ENCODE measurements at places on chromosomes 12 and 14.

DNA sequence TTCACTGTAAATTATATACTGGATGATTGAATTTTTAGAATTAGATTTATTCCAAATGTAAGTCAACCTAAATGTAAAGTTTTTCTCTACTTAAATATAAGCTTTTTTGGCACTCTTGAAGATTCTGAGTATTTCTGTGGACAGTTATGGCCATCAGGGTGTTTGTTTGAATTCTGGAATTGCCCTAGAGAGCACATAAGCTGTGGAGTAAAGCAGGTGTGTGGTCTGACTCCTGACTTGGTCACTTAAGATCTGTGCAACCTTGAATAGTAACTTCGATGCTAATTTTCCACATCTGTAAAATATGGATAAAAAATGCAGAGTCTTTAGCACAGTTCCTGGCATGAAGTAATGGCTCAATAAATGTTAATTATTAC, 64.4 kb downstream of the FUT8 start:
- no peak for DNase-seq

DNA sequence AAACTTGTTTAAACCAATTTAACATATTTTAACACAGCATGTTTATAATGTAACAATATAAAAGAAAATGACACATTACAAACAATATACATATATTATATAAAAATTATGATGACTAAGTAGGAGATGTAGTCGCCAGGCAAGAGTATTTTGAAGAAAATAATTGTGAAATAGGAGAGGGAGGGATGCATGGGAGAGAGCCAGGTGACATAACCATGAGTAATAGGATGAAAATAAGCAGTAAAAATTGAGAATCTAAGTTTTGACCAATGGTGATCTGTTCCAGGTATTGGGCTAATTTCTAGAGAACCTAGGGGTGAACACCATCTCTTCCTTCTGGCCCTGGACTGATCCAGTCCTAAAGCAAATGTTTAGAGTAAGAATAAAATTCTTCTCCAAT, 315.2 kb upstream of the G2E3 start:
- DNase-seq, result no peak

GRCh38 chr12:2284321-2284813, 231.6 kb downstream of the CACNA1C start:
- DNase-seq, result no peak

- no peak for DNase-seq
Observed at GRCh38 chr12:53093777-53094393, 3.6 kb upstream of the IGFBP6 start.

DNA sequence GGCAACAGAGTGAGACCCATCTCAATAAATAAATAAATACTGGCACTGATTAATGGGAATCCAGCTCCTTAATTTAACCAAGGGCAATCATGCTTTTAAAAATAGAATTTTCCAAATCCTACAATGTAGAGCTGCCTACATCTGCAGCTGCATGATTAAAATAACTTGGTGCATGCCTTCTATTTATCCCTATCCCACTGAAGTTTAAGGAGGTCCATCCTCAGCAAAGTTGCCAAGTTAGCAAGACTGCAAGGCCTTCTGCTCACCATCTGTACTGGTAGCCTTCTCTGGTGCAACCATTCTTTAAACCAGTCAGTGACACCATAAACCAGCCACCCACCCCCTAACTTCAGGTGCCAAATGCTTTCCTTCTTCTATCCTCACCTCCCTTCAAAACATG, 226.1 kb downstream of the ITPR2 start:
- DNase-seq, result no peak

DNA sequence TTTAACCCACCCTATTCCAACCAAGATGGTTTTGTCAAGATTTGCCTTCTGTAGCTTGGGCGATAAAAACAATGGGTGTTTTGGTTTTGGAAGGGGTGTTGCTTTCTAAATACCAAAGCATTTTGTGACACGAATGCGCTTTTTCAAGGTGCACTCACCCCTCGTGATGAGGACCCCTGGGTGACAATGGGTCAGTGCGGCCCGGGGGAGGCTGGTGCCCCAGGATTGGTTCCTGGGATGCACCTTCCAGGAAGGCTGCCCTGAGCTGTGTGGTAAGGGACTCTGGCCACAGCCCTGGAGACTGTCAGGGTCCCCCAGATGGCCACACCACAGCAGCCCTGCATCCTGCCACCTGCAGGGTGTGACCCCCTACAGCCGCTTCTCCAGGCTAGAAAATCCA, 180.6 kb upstream of the MYL2 start:
- no peak for DNase-seq

GRCh38 chr12:39252628-39253027, 190.3 kb downstream of the KIF21A start:
- no peak for DNase-seq

GRCh38 chr12:96327889-96328288, 72.3 kb downstream of the CDK17 start:
- DNase-seq, result no peak

DNA sequence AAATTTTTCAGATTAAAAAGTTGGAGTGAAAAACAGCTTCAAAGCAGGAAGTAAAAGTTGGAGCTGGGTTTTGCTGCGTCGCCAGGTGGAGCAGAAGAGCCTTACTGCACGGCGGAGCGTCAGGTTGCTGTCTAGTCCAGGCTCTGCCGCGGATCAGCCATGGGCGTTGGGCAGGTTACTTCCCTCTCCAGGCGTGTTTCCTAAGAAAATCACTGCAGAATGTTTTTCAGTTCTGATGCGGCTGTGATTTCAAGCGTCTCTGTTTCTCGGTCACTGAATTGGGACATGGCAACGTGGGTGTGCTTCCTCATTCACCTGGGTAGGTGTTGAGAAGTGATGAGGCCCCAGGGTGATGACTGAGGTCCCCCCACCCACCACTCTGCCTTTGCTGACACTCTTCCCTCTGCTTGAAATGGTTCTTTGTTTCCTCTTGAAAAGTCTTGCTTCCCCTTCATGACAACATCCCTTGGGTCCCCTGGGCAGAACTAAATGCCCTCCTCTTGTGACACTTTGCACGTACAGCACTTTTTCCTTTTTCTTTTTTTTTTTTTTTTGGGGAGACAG, 7.6 kb downstream of the EVL start:
- DNase-seq, result no peak

GRCh38 chr14:92976268-92976667, 53.3 kb downstream of the CHGA start:
- DNase-seq, result no peak

- no peak for DNase-seq
Observed at GRCh38 chr14:77457115-77457521, 283 bp downstream of the VIPAS39 start.

- DNase-seq, result no peak
Observed at GRCh38 chr12:15562263-15562662, 226.9 kb downstream of the EPS8 start.

DNA sequence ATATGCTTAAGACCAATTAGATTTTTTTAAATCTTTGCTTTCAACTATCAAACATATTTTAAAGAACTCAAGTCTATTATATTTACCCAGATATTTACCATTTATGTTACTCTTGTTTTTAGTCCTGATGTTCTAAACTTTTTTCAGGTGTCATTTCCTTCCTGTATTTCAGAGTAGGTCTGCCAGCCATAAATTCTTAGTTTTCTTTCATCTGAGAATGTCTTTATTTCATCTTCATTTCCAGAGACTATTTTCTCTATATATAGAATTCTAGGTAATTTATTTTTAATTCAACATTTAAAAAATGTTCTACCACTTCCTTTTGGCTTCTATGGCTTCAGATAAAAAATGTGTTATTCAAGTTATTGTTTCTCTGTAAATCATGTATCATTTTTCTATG, 218.2 kb upstream of the AMIGO2 start:
- DNase-seq, result no peak

- DNase-seq, result no peak
Observed at GRCh38 chr12:104460041-104460719, 3.4 kb downstream of the CHST11 start.

GRCh38 chr14:31051511-31051910, 25.3 kb upstream of the STRN3 start:
- no peak for DNase-seq

- DNase-seq, result peak; percentile 2
Observed at GRCh38 chr12:2960390-2960956, 1.3 kb downstream of the TEAD4 start.

DNA sequence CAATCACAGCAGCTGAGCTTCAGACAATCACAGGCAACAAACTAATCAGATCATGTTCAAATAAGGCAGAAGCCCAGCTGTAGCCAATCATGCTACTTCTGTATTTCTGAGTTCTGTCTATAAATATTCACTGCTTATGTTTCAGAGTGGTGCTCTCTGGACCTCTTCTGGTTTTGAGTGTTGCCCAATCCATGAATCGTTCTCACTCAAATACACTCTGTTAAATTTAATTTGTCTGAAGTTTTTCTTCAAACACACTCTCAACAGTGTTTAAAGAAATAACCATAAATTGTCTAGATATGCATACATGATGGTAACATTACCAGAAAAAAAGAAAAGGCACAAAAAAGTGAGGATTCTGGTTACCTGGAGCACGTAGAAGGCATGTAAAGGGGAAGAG, 77.9 kb upstream of the BBS10 start:
- no peak for DNase-seq

DNA sequence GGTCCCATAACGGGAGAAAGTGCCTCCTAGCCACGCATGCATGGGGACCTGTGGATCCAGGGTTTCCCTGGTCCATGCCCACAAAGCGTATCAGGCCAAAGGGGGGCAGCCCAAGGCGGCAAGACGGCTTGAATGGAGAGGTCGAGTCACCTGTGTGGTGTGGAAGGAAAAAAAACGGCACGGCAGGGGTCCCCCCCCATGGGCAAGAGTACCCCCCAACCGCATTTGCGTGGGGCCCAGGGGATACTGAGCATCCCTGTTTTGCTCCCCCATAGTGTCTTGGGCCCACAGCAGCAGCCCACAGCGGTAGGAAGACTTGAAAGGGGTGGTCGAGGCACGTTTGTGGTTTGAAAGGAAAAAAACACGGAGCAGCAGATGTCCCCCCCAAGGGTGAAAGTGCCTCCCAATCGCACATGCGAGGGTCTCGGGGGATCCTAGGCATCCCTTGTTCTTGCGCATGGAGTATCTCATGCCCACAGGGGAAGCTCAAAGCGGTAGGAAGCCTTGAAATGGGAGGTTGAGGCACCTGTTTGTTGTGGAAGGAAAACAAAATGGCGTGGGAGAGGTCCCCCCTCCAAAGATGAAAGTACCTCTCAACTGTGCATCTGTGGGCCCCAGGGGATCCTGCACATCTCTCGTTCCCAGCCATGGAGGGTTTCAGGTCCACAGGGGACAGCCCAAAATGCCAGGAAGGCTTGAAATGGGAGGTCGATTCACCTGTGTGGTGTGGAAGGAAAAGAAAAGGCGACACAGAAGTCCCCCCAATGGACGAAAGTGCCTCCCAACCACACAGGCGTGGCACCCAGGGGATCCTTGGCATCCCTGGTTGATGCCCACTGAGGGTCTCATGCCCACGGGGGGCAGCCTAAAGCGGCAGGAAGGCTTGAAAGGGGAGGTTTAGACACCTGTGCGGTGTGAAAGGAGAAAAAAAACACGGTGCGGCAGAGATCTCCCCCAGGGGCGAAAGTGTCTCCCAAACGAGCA, 577.5 kb downstream of the ALG10 start:
- no peak for DNase-seq

DNA sequence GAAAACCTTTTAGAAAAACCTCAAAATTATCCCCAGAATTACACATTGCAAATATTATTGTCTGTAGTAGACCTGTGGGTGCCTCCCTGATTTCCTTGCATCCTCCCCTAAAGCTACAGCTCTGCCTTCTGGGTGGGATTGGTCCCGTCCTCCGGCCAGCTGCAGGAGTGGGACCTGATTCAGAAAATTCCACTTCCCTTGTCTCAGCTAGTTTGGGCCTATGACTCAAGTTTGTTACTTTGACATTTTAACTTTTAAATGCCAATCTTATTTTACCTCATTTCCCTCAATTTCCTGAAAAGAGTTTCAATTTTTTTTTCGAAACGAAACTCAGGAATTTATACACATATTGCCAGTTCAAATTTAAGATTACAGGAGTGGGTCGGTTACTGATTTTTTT, 13.2 kb upstream of the SLC41A2 start:
- no peak for DNase-seq

GRCh38 chr12:89873745-89874144, 165.1 kb upstream of the ATP2B1 start:
- no peak for DNase-seq

DNA sequence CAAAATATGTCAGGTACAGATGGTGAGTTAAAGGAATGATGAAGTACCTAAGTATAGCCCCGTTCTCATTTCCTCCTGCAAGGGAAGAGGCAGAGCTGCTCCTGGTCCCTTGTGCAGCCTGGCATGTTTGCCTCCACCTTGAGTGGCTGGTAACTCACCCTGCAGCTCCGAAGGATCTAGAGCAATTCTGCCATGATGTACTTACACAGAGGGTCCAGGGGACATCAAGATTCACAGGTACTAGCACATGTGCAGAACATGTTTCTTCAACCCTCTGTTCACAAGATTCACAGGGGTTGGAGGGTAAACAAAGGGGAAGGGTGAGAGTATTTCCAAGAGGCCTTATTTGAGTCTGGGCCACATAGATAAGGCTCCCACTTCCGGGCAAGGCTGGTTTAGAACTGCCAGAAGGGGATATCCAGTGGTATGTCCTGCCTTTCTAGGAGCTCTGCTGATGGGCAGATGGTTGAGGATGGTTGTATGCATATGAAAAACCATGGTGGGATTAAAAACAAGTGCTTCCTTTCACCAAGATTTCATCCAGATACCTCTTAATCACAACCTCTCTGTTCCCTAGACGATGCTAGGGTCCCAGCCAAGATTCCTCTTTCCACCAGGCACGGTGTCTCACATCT, 7.7 kb downstream of the DCTN2 start:
- no peak for DNase-seq

DNA sequence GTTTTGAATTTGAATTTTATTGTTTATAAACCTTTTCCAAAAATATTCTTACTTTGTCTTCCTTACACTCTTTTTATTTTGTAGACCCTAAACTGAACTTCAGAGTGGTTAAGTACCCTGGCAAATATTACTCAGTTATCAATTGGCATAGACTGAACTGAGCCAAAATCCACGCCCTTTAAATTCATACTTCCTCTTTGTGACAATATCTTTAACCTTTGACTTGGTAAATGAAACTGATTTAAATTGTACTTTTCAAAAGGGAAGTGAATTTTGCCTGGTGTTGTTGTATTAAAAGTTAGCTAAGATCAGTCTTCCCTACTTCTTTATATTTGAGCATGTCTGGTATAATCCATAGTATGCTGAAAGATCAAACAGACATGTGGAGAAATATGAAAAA, 184.3 kb upstream of the USP15 start:
- DNase-seq, result no peak

DNA sequence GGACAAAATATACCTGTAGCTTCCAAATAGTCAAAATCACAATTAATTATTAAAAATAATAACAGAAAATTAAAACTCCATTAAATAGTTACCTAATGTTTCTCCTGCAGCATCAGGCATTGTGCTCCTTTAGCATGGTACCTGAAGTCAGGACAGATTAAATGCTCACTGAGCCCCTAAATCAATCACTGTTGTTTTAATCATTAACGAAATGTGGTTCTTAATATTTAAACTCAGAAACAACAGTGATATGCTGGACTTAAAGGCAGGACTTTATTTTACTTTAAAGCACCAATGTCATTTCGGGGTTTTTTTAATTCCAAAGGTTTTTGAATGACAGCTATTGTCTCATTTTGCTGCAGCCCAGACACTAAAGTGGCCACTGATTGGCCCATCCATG, 2.0 kb upstream of the BMP4 start:
- no peak for DNase-seq

GRCh38 chr12:46920499-46920898, 94.7 kb upstream of the SLC38A4 start:
- no peak for DNase-seq
